HFFc6 (cell line): ENCODE measurements at places on chromosomes 4 and X. TPM values are rescaled to one million over a fixed set of nuclear protein-coding genes. Genes with fewer than 3 reads are reported as not detected.

The XAGE2 gene
- not detected in 3 replicates for total RNA-seq

The KLHL34 gene
- total RNA-seq: not detected in 3 replicates

The MAGEA2 gene
- not detected in 3 replicates for total RNA-seq

The ETDC gene
- not detected in 3 replicates for total RNA-seq

The ATP2B3 gene
- total RNA-seq: not detected in 3 replicates

The GLRB gene
- total RNA-seq: 5.8 to 11.4 TPM (median 8.9 TPM) in 3 replicates

DNA sequence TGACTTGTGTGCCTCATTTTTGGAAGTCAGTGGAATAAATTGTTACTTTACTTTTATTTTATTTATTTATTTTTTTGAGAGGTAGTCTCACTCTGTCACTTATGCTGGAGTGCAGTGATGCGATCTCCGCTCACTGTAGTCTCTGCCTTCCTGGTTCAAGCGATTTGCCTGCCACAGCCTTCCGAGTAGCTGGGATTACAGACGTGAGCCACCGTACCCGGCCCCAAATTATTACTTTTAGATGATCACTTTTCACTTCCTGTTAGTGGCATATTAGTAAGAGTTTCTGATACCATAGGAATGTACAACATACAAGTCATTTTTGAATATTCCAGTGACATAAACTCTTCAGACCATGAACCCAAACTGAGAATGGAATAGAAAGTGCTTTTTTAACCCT lies 611.0 kb upstream of the MAGEB2 start:
- no peak overlapping the region for H3K27ac ChIP-seq
- H3K27me3 ChIP-seq: no peaks in the 10 kb centered on the region
- H3K36me3 ChIP-seq: no peaks in the 10 kb centered on the region; the same call in 1 of the 2 replicates
- no peaks in the 10 kb centered on the region for H3K4me1 ChIP-seq

DNA sequence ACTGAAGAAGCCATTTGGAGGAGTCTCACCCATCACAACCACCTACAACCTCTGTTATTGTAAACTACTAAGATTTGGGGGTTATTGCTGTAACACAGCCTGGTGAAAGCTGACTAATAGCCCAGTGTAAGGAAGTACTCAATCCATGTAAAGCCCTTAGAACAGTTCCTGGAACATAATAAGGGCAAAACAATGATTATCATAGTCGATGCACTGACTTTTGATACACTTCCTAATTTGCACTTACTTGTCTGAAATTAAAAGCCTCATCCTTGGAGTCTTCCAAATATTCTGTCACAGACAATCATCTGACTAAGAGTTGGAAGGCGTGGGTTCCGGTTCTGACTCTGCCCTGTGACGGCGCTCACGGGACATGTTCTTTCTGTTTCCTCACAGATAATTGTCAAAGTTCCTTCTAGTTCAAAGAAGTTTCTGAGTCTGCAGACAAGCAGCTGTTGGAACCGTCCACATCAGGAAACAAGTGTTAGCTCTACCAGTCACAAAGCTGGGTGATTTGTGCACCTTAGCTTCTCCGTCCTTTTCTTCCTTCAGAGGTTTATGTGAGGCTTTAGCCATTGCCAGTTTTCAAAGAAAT lies 33.4 kb upstream of the RASGEF1B start:
- no peaks in the 10 kb centered on the region for H3K27me3 ChIP-seq
- H3K36me3 ChIP-seq: no peaks in the 10 kb centered on the region
- DNase-seq: no peak
- H3K4me1 ChIP-seq: no peaks in the 10 kb centered on the region
- H3K27ac ChIP-seq: no peak overlapping the region

DNA sequence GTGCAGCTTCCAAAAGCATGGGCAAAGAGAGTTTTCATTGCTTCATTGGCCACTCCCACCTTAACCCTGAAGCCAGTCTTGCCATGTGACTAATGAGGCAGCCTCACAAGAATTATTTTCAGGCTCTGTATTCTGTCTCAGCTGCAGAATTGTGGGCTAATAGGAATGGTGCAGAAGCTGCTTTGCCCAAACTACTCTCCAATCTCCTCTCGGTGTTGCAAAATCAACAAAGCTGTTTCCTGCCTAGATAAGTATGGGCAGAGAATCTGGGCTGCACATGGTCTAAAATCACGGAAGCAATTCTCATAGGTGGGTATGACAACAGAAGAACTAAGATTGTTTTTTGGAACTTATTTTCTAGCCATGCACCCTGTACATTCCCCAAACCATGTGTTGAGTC lies 31.4 kb downstream of the PPP1R2C start:
- no peaks in the 10 kb centered on the region for H3K4me1 ChIP-seq
- H3K36me3 ChIP-seq: no peaks in the 10 kb centered on the region
- H3K27me3 ChIP-seq: no peaks in the 10 kb centered on the region
- H3K4me3 ChIP-seq: no peak overlapping the region

- H3K4me3 ChIP-seq: peak overlapping the region; percentile 49
- H3K4me1 ChIP-seq: peaks cover 57% of the 10 kb centered on the region
- no peaks in the 10 kb centered on the region; the same call in 1 of the 2 replicates for H3K27me3 ChIP-seq
- H3K27ac ChIP-seq: peak overlapping the region; percentile 85
These were observed 54.4 kb downstream of the SOD3 start for GRCh38 chr4:24849756-24850155.

- no peak overlapping the region for H3K27ac ChIP-seq
- DNase-seq: no peak
- no peak overlapping the region for H3K4me3 ChIP-seq
- no peaks in the 10 kb centered on the region for H3K4me1 ChIP-seq
These were observed 55.7 kb upstream of the CCDC160 start for GRCh38 chrX:134181275-134181660.

DNA sequence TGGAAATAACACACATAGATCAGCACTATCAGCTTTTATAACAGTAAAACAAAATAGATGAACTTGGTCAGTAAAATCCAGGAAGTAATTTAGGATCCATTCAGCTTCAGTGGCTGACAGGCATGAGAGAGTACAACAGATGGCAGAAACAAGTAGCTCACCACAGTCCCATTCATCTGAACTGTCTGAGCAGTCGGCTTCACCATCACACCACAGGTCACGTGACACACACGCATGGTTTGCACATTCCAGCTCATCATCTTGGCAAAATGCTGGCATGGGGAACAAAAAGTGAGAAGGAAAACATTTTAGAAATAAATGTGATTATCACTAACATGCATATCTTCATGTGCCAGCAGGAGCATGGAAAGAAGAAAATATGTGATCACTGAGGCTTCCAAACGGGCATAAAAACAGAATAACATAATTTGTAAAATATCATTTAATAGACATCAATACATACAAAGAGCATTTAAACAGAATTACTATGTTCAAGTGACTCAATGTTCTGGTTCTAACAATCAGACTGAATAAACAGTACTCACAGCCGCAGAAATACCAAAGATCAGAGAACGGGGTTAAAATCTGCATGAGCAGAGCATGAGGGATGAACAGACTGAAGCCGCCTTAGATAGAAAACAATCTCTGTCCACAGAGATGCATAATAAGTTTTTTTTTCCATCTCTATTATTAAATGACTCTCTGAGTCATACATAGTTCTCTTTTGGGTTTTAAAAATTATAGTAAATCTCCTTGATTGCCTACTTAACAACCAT lies 158.1 kb downstream of the ATP10D start:
- peaks cover 6% of the 10 kb centered on the region for H3K36me3 ChIP-seq

- no peaks in the 10 kb centered on the region for H3K4me1 ChIP-seq
- H3K27ac ChIP-seq: no peak overlapping the region
- H3K27me3 ChIP-seq: no peaks in the 10 kb centered on the region
- H3K4me3 ChIP-seq: no peak overlapping the region
- peaks cover 9% of the 10 kb centered on the region for H3K36me3 ChIP-seq
These were observed 10.9 kb downstream of the FAM241A start for GRCh38 chr4:112156112-112156511.

DNA sequence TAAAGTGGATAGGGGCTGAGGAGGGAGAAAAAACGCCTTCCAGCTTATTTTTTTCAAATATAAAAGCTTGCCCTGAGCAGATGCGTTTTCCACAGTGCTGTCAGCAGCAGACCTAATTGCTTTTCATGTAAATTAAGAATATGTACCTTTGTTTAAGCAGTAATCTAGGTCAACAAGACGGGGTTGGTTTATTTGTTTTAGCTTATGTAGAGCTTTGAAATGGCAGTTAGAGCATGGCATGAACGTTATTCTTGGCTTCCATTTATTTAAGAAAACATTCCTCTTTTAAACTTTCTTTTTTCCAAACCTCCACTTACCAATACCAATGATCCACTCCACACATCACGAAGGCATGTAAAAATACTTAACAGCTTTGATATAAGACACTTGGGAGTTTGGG lies 220.3 kb upstream of the TENM3 start:
- peaks cover 7% of the 10 kb centered on the region; the same call in 1 of the 2 replicates for H3K4me1 ChIP-seq
- peaks cover 15% of the 10 kb centered on the region for H3K36me3 ChIP-seq
- DNase-seq: no peak
- H3K4me3 ChIP-seq: peak overlapping the region; percentile 4; the same call in 1 of the 2 replicates

- no peak overlapping the region for H3K4me3 ChIP-seq
- H3K36me3 ChIP-seq: no peaks in the 10 kb centered on the region
- H3K27ac ChIP-seq: no peak overlapping the region
- DNase-seq: no peak
These were observed 43.5 kb downstream of the SRPX2 start for GRCh38 chrX:100687546-100687945.

DNA sequence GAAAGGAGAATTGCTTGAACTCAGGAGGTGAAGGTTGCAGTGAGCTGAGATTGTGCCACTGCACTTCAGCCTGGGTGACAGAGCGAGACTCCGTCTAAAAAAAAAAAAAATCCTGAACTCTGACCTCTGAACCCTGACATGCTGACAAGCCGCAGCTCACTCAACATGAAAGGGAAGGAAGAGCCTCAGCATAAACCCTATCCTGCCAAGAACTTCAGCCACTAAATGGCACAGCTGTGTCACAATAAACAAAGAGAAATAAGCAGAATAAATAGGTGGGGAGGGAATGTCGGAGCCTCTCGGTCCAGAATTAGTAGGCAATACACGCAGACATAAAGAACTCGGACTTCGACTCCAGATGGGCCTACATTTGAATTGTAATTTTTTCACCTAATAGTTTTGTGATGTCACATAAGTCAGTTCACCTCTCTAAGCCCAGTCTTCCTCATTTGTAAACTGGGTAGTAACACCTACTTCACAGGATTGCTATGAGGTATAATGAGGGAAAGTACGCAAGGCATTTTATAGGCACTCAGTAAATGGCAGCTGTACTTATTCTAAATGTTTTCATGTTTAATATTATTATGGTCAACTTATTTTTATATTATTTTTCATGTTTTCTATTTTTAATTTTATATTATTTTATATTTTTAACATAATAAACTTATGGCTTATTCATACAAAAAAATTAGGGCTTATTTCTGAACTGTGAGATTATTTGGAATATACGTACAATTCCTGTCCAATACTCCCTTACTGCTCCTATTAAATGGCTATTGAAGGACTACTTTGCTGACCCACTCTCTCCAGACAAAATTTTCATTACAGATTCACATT lies 243.4 kb downstream of the SCFD2 start:
- H3K27ac ChIP-seq: no peak overlapping the region
- no peak overlapping the region for H3K4me3 ChIP-seq
- peaks cover 24% of the 10 kb centered on the region for H3K4me1 ChIP-seq
- no peak for DNase-seq

GRCh38 chrX:154840856-154841255 lies 6.4 kb upstream of the SMIM9 start:
- H3K27ac ChIP-seq: no peak overlapping the region
- H3K27me3 ChIP-seq: peaks cover 8% of the 10 kb centered on the region; the same call in 1 of the 2 replicates
- no peaks in the 10 kb centered on the region for H3K4me1 ChIP-seq
- H3K36me3 ChIP-seq: no peaks in the 10 kb centered on the region

- no peak for DNase-seq
- peaks cover 3% of the 10 kb centered on the region; the same call in 1 of the 2 replicates for H3K27me3 ChIP-seq
- no peaks in the 10 kb centered on the region for H3K36me3 ChIP-seq
- no peaks in the 10 kb centered on the region for H3K4me1 ChIP-seq
- H3K4me3 ChIP-seq: no peak overlapping the region
These were observed 38.8 kb downstream of the NAA11 start for GRCh38 chr4:79287076-79287475.

GRCh38 chrX:68571610-68572311 lies 72.9 kb downstream of the YIPF6 start:
- DNase-seq: peak; percentile 75
- no peaks in the 10 kb centered on the region for H3K36me3 ChIP-seq
- H3K27ac ChIP-seq: peak overlapping the region; percentile 72; the same call in 1 of the 2 replicates
- peaks cover 23% of the 10 kb centered on the region for H3K4me1 ChIP-seq

GRCh38 chrX:138026211-138026610 lies 460.3 kb downstream of the ZIC3 start:
- no peaks in the 10 kb centered on the region for H3K36me3 ChIP-seq
- no peak overlapping the region for H3K27ac ChIP-seq
- no peak for DNase-seq
- no peaks in the 10 kb centered on the region; the same call in 1 of the 2 replicates for H3K27me3 ChIP-seq
- no peak overlapping the region for H3K4me3 ChIP-seq

DNA sequence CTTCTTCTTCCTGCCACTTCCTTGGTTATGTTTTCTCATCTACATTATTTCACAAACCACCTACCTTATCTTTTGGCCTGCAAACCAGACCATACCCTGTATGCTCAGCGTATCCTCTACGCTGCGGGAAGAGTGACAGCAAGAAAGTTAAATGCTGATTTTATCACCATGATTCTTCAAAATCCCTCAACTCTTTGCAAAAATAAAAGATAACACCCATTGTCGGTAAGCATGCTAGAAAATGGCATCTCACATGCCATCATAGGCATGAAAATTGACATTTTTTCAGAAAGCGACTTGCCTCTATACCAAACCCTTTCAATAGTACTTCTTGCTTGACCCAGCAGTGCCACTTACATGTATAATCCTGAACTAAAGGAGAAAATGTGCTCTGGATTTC lies 102.0 kb downstream of the HPGD start:
- DNase-seq: no peak
- no peak overlapping the region for H3K4me3 ChIP-seq
- H3K27ac ChIP-seq: no peak overlapping the region
- no peaks in the 10 kb centered on the region for H3K36me3 ChIP-seq
- H3K4me1 ChIP-seq: no peaks in the 10 kb centered on the region

GRCh38 chr4:39741401-39741800 lies 43.5 kb downstream of the UBE2K start:
- no peaks in the 10 kb centered on the region for H3K4me1 ChIP-seq
- H3K27me3 ChIP-seq: no peaks in the 10 kb centered on the region

- H3K4me1 ChIP-seq: peaks cover 80% of the 10 kb centered on the region
- DNase-seq: no peak
- peaks cover 27% of the 10 kb centered on the region for H3K36me3 ChIP-seq
- peaks cover 2% of the 10 kb centered on the region for H3K27me3 ChIP-seq
- H3K4me3 ChIP-seq: peak overlapping the region; percentile 62
These were observed 594.3 kb upstream of the DIPK2B start for GRCh38 chrX:45794995-45795337.

- no peak for DNase-seq
- H3K4me3 ChIP-seq: no peak overlapping the region
- no peaks in the 10 kb centered on the region for H3K36me3 ChIP-seq
- peaks cover 12% of the 10 kb centered on the region for H3K4me1 ChIP-seq
These were observed 109.7 kb downstream of the RTL5 start for GRCh38 chrX:72021975-72022374.

DNA sequence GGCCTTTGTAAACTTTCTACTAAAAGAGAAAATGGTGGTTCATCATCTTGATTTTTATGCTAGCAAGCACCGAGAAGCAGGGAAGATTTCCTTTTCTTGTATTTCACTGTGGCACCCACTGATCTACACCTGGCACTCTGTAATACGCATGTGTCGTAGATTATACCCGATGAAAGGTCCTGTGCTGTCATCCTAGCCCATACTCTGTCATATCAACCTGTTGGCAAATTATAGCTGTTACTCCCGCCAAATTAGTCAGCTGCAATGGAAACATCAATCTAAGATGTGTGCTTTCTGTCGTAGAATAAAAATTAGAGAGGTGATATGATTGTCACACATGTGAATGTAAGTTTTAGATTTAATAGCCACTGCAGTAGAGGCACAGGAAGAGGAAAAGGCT lies 263.4 kb upstream of the PITX2 start:
- no peaks in the 10 kb centered on the region for H3K36me3 ChIP-seq
- DNase-seq: no peak
- no peaks in the 10 kb centered on the region for H3K4me1 ChIP-seq
- H3K27ac ChIP-seq: no peak overlapping the region
- H3K27me3 ChIP-seq: no peaks in the 10 kb centered on the region
